ENCODE measurements at places on chromosomes 4 and X.

DNA sequence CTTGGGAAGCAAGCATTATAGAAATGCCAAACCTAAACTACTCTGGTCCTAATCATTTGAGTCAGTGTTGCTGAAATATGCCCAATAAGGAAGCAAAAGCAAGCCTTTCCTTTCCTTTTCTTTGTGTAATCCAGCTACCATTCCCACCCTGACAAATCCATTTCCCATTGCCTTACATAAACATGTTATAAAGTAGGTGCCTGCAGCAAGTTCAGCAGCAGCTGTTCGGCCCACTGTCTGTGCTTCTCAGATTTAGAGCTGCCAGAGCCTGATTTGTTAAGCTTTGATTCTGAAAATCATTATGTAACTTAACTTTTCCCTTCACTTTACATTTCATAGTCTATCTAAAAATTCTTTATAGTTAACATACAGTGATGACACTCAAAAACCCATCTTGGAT, 148.6 kb downstream of the EPHA5 start:
- DNase-seq = no peak

DNA sequence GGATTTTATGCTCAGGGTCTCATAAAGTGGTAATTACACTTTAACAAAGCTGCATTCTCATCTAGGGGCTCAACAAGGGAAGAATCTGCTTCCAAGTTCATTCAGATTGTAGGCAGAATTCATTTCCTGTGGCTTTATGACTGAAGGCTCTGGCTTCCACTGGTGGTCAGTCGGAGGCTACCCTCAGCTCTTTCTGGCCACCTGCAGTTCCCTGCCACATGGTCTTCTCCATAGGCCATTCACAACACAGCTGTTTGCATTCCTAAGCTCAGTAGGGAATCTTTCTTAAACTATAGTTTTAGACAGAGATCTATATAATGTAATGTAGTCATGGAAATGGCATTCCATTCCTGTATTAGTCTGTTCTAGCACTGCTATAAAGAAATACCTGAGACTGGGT, 973.0 kb upstream of the SLIT2 start:
- DNase-seq = no peak

DNA sequence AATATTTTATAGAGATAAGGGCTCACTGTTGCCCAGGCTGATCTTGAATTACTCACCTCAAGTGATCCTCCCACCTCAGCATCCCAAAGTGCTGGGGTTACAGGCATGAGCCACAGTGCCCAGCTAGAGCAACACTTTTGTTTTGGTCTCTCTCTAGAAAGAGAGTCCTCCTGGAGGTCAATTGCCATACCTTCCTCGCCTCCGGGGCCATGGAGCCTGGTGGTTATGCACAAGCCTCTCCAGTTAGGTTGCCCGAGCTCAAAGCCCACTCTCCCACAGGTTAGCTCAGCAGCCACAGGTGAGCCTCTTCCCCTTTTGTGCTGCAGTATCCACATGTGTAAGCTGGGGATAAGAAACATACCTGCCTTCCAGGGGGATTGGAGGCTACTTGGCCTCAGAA, 24.2 kb upstream of the MAN2B2 start:
- DNase-seq = no peak

DNA sequence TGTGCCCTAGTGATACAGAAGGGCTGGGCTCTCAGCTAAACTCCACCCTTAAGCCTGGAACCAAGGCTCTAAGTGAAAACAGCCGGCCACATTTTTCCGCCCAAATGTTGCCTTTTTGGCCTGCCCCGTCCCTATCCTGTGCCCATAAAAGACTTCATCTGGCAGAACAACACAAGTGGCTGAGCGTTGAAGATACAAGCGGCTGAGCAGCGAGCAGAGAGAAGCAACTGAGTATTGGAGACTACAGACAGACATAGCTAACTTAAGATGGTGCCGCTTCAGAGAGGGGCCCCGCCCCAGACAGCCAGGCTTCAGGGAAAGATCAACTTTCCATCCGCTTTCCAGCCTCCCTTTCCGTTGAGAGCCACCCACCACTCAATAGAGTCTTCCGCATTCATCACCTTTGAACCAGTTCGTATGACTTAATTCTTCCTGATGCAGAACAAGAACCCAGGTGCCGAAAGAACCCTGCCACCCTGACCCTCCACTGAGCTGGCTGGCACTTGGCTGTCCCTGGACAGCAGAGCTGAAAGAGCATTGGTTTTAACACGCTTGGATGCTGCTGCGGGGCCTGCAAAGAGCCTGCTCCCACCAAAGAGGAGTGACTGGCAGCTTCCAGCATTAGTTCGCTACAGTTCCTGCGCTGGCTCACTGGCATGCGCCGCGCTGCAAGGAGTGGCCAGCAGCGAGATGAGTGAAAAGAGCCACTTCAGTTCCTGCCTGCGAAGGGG, 853.2 kb upstream of the INTU start:
- no peak for DNase-seq

DNA sequence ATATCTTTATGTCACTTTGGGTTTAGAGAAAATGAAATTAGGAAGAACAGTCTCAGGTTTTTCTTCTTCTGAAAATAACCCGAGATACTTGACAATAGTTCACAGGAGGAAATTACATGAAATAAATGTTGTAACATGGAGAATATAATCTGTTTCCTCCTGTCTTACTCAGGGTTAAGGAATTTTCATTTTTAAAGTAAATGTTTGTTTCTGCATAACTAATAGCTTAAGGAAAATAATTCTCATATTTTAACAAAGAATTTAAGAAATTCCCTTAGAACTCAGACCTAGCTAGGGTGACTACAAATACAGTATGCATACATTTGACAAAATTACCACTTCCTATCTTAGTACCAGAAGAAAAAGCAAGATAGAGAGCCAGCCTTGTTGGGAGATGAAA, 17.2 kb upstream of the SPRY1 start:
- DNase-seq = no peak

GRCh38 chr4:70945046-70945445, 42.9 kb downstream of the MOB1B start:
- no peak for DNase-seq

DNA sequence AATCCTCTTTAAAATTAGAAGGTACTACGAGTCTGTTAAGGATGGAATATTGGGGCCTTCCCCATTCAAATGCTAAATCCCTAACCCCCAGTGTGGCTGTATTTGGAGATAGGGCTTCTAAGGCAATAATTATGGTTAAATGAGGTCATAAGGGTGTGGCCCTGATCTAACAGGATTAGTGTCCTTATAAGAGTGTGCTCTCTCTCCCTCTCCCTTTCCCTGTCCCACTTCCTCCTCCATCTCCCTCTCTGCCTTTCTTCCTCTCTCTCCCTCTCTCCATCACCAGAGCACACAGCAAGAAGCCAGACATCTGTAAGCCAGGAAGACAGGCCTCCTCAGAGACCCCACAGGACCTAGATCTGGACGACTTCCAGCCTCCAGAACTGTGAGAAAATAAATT, 116.9 kb downstream of the COL25A1 start:
- no peak for DNase-seq

GRCh38 chr4:478373-478772, 20.6 kb downstream of the ZNF721 start:
- no peak for DNase-seq
